ENCODE measurements at places on chromosomes 11 and 22.
A peak's percentile ranks its signal among the peaks of the same experiment; 100 is the strongest.

- no peak for DNase-seq
These were observed 21.8 kb upstream of the SLC5A12 start for GRCh38 chr11:26743622-26744021.

DNA sequence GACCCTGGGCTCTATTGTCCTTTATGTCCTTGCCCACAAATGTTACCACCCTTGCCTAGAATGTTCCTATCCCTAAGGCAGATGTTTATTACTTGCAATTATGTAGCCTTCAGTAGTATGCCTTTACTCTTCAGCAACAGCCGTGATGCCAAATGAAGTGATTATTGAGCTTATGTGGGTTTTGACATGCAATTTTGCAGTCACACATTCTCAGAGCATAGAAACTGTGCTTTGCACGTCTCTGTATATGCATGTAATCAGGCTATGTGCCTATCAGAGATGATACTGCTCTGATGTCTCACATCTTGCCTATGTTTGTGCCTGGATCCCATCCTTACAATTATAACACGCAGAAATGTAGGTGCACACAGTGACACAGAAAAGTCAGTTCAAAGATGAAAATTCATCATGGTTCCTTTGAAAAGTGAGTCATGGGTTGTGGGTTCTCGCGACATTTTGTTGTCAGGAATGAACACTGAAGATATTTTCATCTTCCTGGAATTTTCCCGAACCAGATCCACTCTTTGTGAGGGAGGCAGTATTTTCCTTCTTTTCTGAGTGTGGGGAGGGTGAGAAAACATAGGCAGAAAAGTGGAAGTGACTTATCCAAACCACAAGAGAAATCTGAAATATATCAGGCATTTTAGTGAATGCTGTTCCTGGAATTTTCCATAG lies 81.1 kb downstream of the BMAL1 start:
- peak; percentile 15 for DNase-seq

DNA sequence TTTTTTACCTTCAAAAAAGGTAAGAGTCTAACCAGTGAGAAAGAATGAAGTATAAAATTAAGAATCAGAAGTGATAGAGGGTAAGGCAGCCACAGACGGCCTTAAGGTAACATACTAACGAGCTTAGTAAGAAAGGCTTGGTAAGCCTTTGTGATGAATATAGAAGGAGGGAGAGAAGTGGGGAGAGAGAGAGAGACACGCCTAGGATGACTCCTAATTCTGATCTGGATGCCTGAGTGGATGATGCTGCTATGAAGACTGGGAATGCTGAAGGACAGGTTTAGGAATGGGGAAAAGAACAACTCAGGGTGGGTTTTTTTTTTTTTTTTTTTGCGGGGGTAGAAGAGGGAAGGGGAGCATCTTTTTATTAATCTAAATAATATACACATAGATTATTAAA lies 4.8 kb downstream of the FBXO3 start:
- DNase-seq: no peak

GRCh38 chr22:50261615-50262459 lies at the start of gene MAPK12:
Gene MAPK12 (minus strand): TSS chr22:50261683. CDS start chr22:50261509, 174 bp downstream.
- no peak for DNase-seq

Measured in RCC 7860 (cell line).